ENCODE measurements at places on chromosomes 6 and 20.

GRCh38 chr6:131936156-131936555, 15.0 kb downstream of the CCN2 start:
- no peak for DNase-seq

- DNase-seq = no peak
These were observed 500.9 kb downstream of the PREX1 start for GRCh38 chr20:48326868-48327267.

- no peak for DNase-seq
These were observed 175.5 kb downstream of the CLVS2 start for GRCh38 chr6:123171341-123172115.

GRCh38 chr6:44696099-44696498, 308.6 kb downstream of the CDC5L start:
- DNase-seq = no peak

DNA sequence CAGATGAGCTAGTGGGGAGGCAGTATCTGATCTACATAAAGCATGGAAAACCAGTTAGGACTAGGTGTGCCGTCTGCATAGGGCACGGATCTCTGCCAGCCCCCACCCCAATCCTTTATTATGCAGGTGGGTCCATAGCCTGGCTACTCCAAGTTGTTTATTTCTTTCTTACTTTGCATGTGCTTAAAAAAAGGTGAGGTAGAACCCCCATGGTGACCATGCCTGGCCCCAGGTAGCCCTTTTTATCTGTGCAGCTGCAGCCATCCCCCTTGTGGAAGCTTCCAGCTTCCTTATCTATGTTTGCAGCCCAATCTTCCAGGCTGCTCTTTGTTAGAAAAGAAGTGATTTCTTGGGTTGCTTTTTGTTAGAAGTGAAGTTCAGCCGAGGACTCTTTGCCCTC, 9.0 kb upstream of the TREM2 start:
- no peak for DNase-seq

DNA sequence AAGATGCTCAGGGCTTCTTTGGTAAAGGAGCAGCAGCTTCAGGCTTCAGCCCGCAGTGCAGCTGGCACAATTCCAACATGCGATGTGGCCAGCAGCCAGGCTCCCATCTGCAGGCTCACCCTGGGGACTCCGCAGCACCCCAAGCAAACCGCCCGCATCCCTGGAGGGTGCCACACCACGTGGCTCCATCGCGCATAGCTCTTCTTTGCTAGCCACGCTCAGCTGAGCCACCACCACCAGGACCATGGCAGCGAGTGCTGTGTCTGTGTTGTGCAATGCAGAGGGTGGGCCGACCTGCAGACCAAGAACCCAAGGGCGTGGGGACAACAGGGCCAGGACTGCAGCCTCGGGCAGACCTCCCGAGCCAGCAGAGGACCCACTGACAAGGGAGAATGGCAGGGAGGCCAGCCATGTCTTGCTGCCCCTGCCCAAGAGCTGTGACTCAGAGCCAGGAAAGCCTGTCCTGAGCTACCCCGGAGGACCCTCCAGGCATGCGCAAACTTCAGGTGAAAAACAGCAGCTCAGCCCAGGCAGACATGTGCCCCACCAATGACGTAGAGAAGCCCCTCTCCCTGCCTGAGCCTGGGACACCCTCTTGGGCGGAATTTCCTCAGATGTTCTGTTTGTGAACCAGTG, 87.8 kb downstream of the GINS1 start:
- DNase-seq = no peak

- no peak for DNase-seq
These were observed 19.4 kb downstream of the SYNDIG1 start for GRCh38 chr20:24488800-24489175.

DNA sequence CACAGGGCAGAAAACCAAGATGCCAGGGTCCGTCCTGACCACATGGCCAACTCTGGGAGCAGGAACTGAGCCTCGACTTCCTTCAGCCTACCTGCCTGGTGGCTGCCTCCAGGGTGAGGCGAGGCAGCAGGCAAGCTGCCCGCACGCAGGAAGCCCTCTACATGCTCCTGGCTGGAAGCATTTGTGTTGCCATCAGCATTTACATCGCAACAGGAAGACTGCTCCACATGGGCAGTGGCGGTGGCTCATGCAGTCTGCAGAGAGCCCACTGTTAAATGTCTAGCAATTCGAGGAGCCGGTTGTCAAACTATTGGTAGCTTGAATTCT, 233.8 kb downstream of the SYNDIG1 start:
- DNase-seq = no peak

DNA sequence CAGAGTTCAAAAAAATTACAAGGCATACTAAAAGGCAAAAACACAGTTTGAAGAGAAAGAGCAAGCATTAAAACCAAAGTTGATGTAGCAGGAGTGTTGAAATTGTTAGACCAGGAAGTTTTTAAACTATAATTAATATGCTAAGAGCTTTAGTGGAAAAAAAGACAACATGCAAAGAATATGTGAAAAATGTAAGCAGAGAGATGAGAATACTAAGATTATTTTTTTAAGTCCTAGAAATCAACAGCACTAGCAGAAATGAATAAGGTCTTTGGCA, 192.6 kb downstream of the ERMARD start:
- no peak for DNase-seq

- no peak for DNase-seq
These were observed 115.9 kb upstream of the BEND3 start for GRCh38 chr6:107231243-107231642.

DNA sequence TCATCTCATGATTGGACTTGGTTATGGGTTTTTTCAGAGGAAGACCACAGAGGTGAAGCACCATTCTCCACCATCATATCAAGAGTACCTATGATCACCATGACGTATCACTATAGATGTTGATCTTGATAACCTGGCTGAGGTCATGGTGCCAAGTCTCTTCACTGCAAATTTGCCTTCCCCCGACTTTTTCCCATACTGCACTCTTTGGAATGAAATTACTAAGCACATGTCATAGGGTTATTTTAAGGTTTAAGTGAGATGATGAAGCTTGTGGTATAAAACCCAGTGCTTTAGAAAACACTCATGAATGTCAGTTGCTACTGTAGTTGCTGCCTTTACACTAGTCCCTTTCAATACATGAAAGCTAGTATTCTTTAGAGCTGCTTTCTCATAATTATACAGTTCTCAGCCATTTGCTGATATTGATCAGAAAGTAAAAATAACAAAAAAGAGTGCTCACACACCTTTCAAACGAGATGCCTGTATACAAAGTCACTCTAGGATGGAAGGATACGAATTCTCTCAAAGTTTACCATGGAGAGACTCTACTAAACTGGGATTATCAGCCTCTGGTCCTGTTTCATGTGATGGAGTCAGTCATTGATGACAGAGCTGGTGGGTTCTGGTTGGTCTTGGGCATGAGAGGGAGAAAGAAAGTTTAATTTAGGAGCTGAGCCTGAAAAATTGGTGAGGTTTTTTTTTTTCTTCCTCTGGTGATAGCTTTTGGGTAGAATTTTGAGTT, 228.1 kb downstream of the PRL start:
- DNase-seq = no peak

GRCh38 chr6:151494235-151494935, 568 bp downstream of the CCDC170 start:
- DNase-seq = no peak

- no peak for DNase-seq
These were observed 71.5 kb downstream of the NCR2 start for GRCh38 chr6:41406728-41407489.

- DNase-seq = no peak
These were observed 18.4 kb upstream of the RBBP8NL start for GRCh38 chr20:62445553-62446340.

GRCh38 chr6:169895926-169896761, 144.7 kb downstream of the ERMARD start:
- DNase-seq = no peak

- DNase-seq = no peak
These were observed 46.5 kb downstream of the PLEKHG1 start for GRCh38 chr6:150646228-150646627.

GRCh38 chr6:75150685-75151412, 55.0 kb downstream of the COL12A1 start:
- no peak for DNase-seq

GRCh38 chr20:46683939-46684750, 5.1 kb downstream of the TP53RK start:
- no peak for DNase-seq

DNA sequence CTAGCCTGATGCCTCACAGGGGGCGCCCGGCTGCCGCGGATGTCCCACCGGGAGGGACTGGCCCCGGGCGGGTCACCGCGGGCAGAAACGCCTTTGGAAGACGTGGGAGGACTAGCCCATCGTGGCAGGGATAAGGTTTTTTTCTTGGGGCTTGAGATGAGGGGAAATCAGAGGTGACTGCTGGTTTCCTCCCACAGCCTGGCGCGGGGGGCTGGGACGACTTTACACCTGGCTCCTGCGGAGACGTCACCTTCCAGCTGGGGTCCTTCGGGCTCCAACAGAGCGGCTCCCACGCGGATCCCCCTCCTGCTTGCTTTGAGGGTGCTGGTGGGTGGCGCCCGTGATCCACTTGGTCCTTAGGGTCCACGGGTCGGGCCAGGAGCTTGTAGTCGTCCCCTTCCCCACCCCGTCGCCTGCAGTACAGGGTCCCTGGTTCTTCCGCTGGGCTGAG, 11.4 kb downstream of the ULBP3 start:
- DNase-seq = no peak

DNA sequence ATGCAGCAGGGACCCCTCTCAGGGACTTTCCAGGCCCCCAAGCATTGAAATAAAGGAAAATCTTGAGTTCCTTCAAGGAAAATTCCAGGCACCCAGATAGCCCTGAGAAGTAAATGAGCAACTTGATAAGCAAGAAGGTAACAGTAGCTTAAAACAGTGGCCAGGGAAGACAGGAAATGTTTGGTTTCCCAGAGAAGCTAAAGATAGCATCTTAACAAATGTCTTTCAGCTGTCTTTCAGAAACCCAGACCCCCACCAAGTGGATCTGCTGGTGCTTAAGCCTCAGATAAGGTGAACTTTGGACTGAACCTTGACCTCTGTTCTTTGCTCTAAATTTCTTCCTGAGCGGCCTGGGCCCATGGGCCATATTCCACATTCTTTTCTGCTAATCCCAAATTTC, 117.8 kb upstream of the CST7 start:
- no peak for DNase-seq

DNA sequence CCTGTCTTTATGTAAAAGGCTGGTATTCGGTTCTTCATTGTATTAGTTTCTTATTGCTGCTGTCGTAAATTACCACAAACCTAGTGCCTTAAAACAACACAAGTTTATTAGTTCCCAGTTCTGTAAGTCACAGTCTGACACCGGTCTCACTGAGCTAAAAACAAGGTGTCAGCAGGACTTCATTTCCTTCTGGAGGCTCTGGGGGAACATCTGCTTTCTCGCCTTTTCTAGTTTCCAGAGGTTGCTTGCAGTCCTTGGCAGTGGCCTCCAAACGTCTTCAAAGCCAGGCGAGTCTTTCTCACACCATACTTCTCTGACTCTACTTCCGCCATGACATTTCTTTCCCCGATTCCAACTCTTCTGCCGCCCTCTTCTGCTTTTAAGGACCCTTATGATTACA, 43.0 kb upstream of the ZFAND3 start:
- DNase-seq = no peak

- DNase-seq = no peak
These were observed 135.6 kb downstream of the TFAP2C start for GRCh38 chr20:56764671-56765070.

GRCh38 chr20:24816431-24816830, 132.6 kb upstream of the CST7 start:
- no peak for DNase-seq

- DNase-seq = no peak
These were observed 178.3 kb upstream of the RALGAPA2 start for GRCh38 chr20:20890751-20891150.

DNA sequence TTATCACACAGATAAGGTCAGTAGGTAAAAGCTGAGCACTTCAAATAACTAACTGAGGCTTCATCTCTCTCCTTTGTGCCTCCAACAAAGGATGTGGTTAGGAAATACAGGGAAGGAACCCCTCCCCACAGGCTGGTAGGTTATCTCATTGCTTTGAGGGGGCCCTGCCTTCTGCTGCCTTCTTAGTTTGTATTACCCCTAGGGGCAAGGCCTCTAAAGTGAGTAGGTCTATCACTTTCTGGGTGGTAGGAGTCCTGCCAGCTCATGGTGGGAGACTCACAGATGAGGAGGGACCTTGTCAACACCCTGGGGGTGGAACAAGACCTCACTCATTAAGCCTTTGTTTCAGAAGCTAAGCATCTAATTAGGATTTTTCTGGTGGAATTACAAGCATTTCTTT, 34.6 kb downstream of the EDN1 start:
- no peak for DNase-seq

DNA sequence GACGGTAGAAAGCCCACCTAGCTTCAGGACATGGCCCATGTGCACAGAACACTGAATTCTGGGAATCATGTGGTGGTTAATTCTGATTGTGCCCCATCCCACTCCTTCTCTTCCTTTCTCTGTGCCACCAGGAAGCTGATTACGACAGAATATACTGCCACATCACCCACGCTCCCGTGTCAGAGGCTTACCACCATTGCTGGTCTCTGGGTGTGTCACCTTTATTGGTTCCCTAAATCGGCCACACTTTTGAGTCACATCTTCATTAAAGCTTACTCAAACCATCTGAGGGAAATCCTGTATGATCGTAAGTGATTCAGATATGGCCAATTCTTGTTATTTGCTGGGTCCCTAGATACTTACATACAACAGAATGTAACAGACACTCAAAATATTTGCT, 3.1 kb downstream of the TRMT6 start:
- no peak for DNase-seq

All from stimulated activated CD4-positive, alpha-beta T cell treated with anti-CD3 and anti-CD28 coated beads, Interleukin-1b, Interleukin-23, amount 100 ng/mL, for 1 hour (primary cell).